Psoas muscle (tissue), 8 donors: ENCODE measurements at places on chromosomes 11 and 22. TPM values are rescaled to one million over a fixed set of nuclear protein-coding genes. Genes with fewer than 3 reads are reported as not detected.

Gene MMP12
- total RNA-seq: not detected

Gene CD82
- total RNA-seq: 162 TPM

Gene ADM2
- total RNA-seq: 0.21 TPM

Gene IGSF22
- total RNA-seq: 0.42 TPM

Gene NAALADL1
- total RNA-seq: 0.98 TPM

Gene C22orf15
- 0.34 TPM for total RNA-seq

Gene MS4A7
- total RNA-seq: 5.4 TPM

Gene FOLR2
- total RNA-seq: 14.2 TPM

Gene MIOX
- total RNA-seq: not detected

Gene APOA4
- 0.50 TPM for total RNA-seq

Gene DEUP1
- not detected for total RNA-seq

Gene SMIM35
- total RNA-seq: not detected

Gene KCTD14
- not detected for total RNA-seq

Gene ADAMTS8
- total RNA-seq: 0.14 TPM
